ENCODE measurements at places on chromosomes 11 and 22.
A peak's percentile ranks its signal among the peaks of the same experiment; 100 is the strongest.

GRCh38 chr22:21055880-21056319 is 10.2 kb downstream of the LRRC74B start:
- no peak for DNase-seq

GRCh38 chr11:27718863-27719545 is 18.7 kb upstream of the BDNF start:
- DNase-seq, result peak; percentile 78

- DNase-seq, result no peak
Observed at GRCh38 chr11:877565-877964, 33.0 kb downstream of the CHID1 start.

GRCh38 chr11:112303616-112304015 is 43.0 kb upstream of the PLET1 start:
- no peak for DNase-seq

DNA sequence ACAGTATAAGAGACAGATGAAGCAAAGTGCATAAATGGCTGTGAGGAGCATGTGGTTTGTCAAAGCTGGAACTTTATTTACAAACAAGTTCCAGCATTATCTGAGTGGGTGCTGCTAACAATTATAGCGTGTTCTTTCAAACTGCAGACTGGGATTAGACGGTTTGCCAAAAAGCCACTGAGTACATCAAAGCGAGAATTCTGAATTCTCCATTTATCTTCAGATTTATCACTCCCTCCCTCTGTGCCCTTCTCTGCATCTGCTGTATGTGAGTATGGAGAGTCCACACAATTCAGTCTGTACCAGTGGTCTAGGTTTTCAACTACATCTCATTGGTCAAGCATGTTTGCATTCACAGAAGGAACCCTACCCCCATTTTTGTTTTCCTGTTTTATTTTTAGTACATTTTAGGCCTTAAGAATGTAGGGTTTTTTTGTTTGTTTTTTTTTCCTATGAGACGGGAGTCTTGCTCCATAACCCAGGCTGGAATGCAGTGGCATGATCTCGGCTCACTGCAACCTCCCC is 18.1 kb upstream of the INCENP start:
- no peak for DNase-seq

GRCh38 chr22:19043121-19044085 is 78.8 kb downstream of the DGCR2 start:
- no peak for DNase-seq

DNA sequence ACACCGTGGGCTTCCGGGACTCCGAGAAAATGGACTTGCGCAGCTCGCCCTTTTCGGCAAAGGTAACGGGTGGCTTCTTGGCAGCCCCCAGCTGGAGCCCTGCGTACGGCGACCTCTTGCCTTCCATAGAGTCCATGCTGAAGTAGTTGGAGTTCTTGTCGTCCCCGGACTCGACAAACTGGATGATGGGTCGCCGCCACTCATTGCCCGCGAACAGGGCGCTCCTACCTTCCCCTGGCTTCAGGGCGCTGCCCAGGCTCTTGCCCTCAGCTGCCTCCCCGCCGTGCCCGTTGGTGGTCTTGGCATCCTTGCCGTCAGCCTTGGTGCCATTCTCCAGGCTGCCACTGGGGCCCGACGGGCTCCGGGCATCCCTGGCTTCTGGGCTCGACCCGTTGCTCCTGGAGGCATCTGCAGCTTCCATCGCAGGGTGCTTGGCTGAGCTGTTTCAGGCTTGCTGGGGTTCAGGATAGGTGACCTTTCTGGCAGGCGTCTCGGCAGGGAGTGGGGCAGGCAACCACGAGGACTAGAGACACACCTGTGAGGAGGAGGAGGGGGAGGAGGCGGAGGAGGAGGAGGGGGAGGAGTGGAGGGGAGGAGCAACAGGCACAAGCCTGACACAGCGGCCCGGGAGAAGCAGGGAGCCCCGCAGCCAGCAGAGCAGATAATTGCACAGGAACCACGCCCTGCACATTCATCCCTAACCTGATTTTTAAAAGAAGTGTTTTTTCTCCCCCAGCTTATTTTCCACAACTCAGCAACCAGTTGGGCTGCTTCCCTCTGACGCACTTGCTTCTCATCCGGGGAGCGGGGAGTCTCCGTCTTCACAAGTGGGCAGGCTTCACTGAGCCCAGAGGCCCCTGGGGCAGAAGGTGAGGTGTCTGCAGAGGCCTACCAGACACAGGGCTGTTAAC is at the start of gene TRIM29:
TSS of gene TRIM29 (minus strand) at position 503 of the 911 bp plus-strand sequence. CDS start at position 421, 82 bp downstream.
- no peak for DNase-seq

GRCh38 chr22:19478045-19478900 is 720 bp downstream of the UFD1 start:
- no peak for DNase-seq

- DNase-seq, result no peak
Observed at GRCh38 chr22:32185821-32186220, 19.1 kb downstream of the RFPL2 start.

DNA sequence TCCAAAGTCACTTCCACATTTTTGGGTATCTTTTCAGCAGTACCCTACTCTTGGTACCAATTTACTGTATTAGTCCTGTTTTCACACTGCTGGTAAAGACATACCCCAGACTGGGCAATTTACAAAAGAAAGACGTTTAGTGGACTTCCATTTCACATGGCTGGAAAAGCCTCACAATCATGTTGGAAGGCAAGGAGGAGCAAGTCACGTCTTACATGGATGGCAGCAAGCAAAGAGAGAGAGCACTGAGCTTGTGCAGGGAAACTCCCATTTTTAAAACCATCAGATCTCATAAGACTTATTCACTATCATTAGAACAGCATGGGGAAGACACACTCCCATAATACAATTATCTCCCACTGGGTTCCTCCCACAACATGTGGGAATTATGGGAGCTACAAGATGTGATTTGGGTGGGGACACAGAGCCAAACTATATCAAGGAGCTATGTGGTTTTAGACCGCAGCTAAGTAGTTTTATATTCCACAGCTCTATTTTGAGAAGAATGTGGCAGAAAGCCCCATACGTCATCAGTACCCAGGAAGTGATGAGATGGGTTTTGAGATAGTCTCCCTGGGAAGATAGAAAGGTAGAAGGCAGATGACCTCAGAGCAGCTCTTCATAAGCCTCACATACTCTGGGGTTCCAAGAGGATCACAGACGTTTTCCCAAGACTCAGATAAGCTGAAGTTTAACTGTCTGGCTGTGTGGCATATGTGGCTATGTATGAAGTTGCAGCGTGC is 96.3 kb downstream of the APIP start:
- DNase-seq, result no peak

DNA sequence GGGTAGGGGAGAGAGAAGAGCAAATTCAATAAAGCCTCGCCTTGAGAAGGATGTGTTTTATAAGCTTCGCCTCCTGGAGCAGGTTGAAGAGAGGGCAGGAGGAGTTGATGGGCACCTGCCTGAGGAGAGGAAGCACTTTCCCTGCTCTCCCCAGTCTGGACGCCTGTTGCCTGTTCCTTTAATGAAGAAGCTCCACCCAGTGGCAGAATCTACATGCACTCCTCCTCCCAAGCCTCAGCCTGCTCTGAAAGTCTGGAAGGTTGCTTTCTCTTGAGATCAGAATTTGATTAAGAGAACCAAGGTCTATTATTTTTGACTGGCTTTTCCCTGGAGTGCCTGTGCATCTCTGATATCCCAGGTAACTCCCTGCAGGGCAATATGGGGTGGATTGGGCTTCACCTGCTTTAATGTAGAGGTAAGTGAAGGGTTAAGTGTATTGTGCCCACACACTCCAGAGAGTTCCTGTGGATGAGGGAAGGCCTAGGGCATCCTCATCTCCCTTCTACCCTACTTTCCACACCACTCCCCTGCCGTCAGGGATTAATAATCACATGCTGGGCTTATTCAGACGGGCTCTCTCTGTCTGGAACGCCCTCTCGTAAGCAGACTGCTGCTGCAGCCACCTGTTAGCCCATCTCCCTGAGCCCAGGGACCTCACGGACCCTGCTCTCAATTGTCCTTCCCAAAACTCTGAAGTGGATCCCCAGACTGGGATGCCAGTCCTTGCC is 22.3 kb downstream of the NTM start:
- DNase-seq, result no peak

DNA sequence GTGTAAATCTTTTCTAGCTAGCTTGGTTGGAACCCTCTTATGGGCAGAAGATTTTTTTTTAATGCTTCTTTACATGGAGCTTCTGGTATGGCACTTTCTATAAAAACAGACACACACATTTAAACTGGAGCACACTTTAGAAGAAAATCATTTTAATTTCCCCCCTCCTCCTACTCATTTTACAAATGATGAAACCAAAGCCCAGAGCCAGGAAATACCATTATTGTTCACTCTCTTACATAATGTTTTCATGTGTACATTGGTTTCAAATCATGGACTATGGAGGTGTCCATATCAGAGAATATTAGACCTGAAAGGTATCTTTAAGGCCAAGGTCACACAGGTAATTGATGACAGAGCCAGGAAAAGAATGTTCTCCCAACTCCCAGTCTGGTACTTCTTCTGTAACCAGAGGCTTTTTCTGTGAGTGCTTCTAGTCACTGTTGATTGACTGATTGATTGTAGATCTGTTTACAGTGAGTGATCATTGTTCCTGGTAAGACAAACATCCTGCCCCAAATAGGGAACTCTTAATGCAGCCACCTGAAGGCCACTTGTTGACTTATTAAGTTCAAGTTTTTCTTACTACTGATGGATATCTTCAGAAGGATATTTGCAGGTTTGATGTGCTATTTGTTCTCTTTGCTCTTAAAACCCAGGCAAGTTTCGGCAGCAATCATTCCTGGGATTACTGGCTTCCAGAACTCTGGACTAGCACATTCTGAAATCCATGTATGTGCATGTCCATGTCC is 26.8 kb upstream of the ME3 start:
- DNase-seq, result no peak

DNA sequence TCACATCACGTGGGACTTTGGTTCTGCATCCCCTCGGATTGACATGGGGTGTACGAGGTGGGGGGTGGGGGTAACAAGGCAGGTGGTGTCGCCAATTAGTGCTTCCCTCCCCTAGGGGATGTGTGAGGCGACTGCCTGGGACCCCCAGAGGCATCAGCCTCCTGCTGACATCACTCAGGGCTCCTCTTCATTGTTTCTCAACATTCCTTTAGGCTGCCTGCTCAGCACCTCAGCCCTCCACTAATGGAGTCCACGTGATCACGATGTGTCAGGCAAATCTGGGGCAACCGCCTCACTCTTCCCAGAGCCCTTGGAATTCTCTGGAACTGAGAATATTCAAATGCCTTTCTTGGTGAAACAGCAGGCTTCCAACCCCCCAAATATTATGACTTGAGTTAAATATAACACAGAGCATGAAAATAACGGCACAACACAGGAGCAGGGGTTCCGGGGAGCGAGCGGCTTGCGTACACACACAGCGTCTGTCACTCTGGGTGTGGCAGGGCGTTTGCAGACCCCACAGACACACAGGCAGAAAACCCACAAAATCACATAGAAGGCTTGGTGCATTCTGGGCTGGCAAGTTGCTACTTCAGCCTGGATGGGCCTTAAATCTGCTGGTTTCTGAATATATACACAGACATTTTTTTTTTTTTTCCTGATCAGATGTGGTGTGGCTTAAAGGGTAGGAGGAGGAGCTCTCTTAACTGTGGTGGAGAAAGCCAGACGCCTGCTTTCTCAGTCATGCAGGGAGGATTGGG is 170.1 kb upstream of the CADM1 start:
- no peak for DNase-seq

DNA sequence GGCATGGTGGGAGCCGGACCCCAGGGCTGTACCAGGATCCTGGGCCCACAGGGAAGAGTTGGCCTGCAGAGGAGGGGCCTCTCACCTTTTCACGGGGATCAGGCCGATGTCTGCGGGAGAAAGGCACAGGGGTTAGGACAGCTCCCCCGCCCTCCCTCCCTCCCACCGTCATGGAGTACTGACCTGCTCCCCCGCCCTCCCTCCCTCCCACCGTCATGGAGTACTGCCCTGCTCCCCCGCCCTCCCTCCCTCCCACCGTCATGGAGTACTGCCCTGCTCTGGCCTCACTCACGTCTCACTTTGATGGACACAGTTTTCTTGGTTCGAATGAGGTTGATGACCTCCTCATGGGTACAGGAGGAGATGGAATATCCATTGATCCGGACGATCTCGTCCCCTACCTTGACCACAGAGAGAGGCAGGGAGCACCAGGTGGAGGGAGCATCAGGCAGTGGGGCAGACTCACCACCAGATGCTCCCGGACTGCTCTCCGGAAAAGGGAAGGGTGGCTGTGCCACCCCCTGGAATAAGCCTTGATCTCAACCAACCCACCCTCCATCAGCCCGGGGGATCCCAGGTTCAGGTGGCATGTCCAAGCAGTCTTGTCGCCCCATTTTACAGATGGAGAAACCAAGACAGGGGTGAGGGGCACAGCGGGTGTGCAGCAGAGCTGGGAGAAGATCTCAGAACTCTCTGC is 17.1 kb downstream of the USH1C start:
- DNase-seq, result no peak

DNA sequence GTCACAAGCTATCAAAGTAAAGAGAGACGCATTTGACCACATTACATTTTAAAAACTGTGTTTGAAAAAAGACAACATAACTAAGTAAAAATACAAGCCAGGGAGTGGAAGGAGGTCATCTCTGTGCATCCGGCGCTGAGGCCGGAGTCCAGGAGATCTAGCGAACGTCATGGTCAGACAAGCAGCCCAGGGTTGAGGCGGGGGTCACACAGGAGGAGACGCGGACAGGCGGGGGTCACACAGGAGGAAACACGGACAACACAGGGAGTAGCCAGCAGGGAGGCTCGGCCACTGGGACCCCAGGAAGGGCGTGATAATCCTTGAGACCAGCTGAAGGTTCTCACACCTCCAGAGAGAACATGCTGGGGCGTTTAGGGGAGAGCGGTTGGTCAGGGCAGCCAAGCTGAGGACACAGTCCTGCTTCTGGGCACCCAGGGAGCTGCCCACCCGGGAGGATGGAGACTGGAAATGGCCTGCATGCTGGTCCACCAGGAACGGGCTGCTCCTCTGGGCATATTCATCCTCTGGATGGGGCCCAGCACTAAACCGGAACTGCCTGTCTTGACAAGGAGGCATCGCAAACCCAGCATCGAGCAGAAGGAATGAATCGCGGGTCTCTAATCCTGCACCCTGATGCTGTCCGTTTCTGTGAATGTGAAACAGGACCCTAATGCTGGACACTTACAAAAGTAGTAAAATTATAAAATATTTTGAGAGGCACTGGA is 40.9 kb upstream of the MUC5AC start:
- DNase-seq, result no peak

Measured in aorta (tissue), 5 donors.